ENCODE measurements at places on chromosomes 7 and 10.

GRCh38 chr7:122626785-122627184 is 72.1 kb downstream of the RNF133 start:
- no peak for DNase-seq
- no peak overlapping the region for H3K4me3 ChIP-seq
- no peaks in the 10 kb centered on the region for H3K4me1 ChIP-seq
- no peaks in the 10 kb centered on the region for H3K27me3 ChIP-seq
- H3K36me3 ChIP-seq = no peaks in the 10 kb centered on the region

DNA sequence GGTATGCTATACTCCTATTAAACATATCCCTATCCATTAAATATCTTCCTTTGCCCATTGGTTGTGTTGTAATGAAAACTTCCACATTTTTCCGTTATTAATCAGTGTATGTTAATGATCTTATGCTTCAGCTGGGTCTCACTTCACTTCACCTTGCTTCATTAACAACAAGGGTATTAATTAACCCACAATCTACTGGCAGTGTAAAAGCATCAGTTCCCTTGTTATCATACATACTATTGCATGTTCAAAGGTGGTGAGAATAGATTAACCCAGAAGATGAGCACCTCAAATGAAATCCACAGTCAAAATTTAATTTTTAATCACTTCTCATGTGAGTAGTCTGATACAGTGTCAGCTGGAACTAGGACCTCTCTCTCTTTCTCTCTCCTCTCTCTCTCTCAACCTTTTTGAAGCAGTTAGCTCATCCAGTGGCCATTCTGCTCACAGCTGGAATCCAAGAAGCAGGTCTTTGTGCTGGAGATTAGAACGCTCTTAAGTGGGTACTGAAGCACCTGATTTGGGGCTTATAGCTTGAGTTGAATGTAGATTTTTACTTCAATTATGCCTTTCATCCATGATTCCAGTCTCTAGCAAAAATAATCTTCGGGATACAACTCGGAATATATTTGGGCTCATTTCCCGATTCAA is 172.3 kb downstream of the RAPGEF5 start:
- no peak overlapping the region for H3K27ac ChIP-seq
- H3K4me3 ChIP-seq = no peak overlapping the region
- H3K4me1 ChIP-seq = no peaks in the 10 kb centered on the region
- H3K36me3 ChIP-seq = peaks cover 15% of the 10 kb centered on the region
- no peak for DNase-seq
- no peaks in the 10 kb centered on the region for H3K27me3 ChIP-seq

- H3K4me3 ChIP-seq = no peak overlapping the region
- DNase-seq = no peak
- H3K27ac ChIP-seq = no peak overlapping the region
- H3K4me1 ChIP-seq = no peaks in the 10 kb centered on the region
- no peaks in the 10 kb centered on the region for H3K27me3 ChIP-seq
Measured at GRCh38 chr7:136894789-136895188, 26.3 kb downstream of the CHRM2 start.

DNA sequence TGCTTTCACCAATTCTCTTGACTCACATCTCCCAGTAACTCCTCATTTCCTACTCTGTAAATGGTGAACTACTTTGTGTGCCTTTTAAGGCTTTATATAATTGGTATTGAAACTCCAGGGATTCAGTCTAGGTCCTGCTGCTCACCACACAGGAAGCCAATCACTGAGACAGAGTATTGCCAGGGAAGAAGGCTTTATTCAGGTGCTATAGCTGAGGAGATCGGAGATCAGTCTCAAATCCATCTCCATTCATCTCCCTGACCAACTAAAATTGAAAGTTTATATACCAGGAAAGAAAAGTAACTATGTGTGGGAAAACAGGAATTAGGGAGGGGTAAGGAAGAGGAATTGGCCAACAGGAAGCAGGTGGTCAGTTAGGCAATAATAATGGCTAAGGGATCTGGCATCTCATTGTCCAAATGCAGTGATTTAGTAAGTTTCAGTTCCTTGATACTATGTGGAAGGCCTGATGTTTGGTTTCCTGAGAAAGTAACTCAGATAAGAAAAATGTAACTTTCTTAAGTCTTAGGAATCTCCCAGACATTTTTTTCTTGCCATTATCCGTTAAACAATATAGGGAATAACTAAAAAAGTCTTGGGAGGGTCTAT is 10.2 kb upstream of the SDHAF3 start:
- no peak for DNase-seq
- no peaks in the 10 kb centered on the region for H3K27me3 ChIP-seq
- H3K36me3 ChIP-seq = no peaks in the 10 kb centered on the region
- H3K4me1 ChIP-seq = no peaks in the 10 kb centered on the region

GRCh38 chr10:308572-309085 is 173.4 kb downstream of the ZMYND11 start:
- no peak overlapping the region for H3K4me3 ChIP-seq
- DNase-seq = no peak
- H3K27ac ChIP-seq = peak overlapping the region; percentile 51
- H3K36me3 ChIP-seq = peaks cover 8% of the 10 kb centered on the region
- no peaks in the 10 kb centered on the region for H3K27me3 ChIP-seq
- H3K4me1 ChIP-seq = peaks cover 2% of the 10 kb centered on the region

DNA sequence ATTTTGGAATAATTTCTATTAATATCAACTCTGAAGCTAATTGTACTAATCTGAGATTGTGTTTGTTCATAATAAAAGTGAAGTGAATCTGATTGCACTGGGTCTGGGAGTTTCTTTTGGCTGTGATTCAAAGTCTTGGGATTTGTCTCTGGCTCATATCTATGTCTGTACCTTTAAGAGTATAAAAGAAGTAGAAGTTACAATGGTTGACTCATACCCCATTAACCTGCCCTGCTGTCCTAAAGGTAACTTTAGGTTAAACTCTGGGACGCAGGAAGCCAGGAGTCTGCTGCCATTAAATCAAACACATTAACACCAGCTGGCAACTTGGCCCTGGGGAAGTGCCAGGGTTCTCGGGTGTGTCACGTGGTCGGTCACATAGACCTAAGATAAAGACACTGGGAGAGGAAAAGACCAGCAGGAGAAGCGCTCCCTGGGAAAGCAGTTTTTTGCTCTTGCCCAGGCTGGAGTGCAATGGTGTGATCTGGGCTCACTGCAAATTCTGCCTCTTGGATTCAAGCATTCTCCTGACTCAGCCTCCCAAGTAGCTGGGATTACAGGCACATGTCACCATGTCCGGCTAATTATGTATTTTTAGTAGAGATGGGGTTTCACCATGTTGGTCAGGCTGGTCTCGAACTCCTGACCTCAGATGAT is 17.8 kb downstream of the SCD start:
- H3K4me3 ChIP-seq = no peak overlapping the region
- no peaks in the 10 kb centered on the region for H3K27me3 ChIP-seq
- DNase-seq = peak; percentile 49
- H3K27ac ChIP-seq = no peak overlapping the region
- no peaks in the 10 kb centered on the region for H3K36me3 ChIP-seq

- H3K27ac ChIP-seq = no peak overlapping the region
- no peak overlapping the region for H3K4me3 ChIP-seq
- H3K36me3 ChIP-seq = no peaks in the 10 kb centered on the region
- H3K4me1 ChIP-seq = no peaks in the 10 kb centered on the region
Measured at GRCh38 chr10:126479280-126479895, 91.1 kb upstream of the ADAM12 start.

DNA sequence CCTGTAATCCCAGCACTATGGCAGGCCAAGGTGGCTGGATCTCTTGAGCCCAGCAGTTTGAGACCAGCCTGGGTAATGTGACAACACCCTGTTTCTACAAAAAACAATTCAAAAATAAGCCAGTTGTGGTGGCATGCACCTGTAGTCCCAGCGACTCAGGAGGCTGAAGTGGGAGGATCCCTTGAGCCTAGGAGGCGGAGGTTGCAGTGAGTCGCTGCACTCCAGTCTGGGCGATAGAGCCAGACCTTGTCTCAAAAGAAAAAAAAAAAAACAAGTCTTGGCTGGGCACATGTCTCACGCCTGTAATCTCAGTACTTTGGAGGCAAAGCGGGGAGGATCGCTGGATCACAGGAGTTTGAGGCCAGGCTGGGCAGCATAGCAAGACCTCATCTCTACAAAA is 74.6 kb upstream of the PDSS1 start:
- no peaks in the 10 kb centered on the region for H3K27me3 ChIP-seq
- no peaks in the 10 kb centered on the region for H3K4me1 ChIP-seq
- no peak for DNase-seq
- no peak overlapping the region for H3K4me3 ChIP-seq

DNA sequence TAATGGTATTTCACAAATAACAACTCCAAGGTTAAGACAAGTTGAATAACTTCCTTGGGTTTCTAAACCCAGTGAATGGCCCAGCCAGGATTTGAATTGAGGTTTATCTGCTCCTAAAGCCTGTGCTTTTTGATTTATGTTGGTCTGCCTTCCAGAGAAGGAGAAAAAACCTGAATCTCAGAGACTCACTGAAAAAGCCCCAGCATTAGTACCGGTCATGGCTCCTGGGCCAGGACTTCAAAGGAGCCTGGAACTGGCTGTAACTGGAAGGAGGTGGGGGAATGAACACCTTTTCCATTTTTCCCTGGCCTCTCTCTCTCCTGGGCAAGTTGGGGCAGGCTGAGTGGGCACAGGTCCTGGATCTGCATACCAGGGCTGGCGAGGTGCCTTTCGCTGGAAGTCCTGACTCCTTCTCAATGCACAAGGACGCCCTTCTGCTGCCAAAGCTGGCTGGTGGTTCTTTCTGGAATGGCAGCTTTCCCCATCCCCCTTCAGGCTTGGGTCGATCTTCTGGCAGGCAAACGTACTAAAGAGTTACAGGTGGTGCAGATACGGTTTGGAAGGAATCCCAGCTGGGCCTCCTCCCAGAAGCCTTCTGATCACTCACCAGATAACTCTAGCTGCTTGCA is 268.2 kb downstream of the PTEN start:
- H3K36me3 ChIP-seq = no peaks in the 10 kb centered on the region
- DNase-seq = peak; percentile 83
- no peaks in the 10 kb centered on the region for H3K27me3 ChIP-seq
- H3K4me3 ChIP-seq = peak overlapping the region; percentile 23
- no peaks in the 10 kb centered on the region for H3K4me1 ChIP-seq
- peak overlapping the region; percentile 73 for H3K27ac ChIP-seq

DNA sequence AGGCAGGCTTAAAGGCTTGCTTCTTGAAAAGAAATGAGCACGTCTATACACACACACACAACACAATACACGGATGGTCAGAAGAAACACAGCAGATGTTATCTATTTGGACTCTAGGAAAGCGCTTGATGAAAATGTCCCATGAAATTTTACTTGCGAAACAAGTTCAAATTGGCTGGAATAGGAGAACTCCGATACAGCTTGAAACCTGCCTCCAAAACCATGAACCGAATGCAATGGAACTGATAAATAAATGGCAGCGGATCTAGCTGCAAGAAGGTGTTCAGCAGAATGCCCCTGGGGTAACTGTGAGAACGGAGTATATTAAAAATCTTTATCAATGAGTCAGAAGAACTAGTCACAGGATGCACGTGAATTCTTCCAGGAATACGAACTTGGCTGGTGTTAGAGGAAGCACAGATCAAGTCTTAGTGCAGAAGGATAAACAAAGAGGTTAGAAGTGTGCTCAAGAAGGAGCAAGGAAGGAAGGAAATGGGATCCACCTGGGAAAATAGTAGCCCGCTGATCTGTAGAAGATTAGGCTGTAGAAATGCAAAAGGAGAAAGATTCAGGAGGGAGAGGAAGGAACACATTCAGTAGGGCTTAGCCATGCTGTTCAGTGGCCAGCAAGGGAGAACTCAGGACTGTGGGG is 142.0 kb upstream of the PRKCQ start:
- no peak overlapping the region for H3K4me3 ChIP-seq
- H3K4me1 ChIP-seq = no peaks in the 10 kb centered on the region
- DNase-seq = no peak
- no peaks in the 10 kb centered on the region for H3K36me3 ChIP-seq

- H3K4me1 ChIP-seq = no peaks in the 10 kb centered on the region
- H3K4me3 ChIP-seq = no peak overlapping the region
- H3K27me3 ChIP-seq = no peaks in the 10 kb centered on the region
- no peak overlapping the region for H3K27ac ChIP-seq
Measured at GRCh38 chr10:35554461-35555056, 50.6 kb upstream of the GJD4 start.

GRCh38 chr10:73768881-73769280 is 13.0 kb upstream of the CHCHD1 start:
- DNase-seq = no peak
- no peak overlapping the region for H3K27ac ChIP-seq

DNA sequence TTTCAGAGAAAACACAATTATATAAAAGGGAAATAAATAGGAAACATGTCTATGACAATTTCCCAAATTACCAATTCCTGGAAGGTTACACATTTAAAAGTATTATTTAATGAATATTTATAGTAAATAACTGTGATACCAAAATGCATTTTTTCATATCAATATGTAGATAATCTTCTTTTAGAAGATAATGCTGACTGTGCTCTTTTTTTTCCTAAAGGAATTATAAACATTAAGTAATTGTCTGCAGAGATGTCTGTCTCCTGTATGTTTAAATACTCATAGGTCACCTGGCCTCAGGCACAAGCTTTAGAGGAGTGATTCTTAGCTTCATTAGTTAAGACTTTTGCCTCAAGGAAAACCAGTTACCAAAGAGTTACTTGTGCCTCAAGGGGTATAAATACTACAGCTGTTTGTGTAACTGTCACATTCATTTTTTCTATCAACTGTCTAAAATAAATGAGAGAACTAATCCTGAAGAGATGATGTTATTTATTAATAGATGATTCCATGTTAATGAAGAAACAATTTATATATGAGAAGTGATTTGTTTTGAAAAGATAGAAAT is 77.1 kb downstream of the DNAJC1 start:
- H3K4me1 ChIP-seq = no peaks in the 10 kb centered on the region
- no peaks in the 10 kb centered on the region for H3K36me3 ChIP-seq
- H3K4me3 ChIP-seq = no peak overlapping the region
- no peak for DNase-seq
- H3K27ac ChIP-seq = no peak overlapping the region

- H3K4me1 ChIP-seq = no peaks in the 10 kb centered on the region
- no peaks in the 10 kb centered on the region for H3K27me3 ChIP-seq
- no peaks in the 10 kb centered on the region for H3K36me3 ChIP-seq
- DNase-seq = no peak
- H3K4me3 ChIP-seq = no peak overlapping the region
Measured at GRCh38 chr10:21423850-21424249, 101.6 kb downstream of the SKIDA1 start.

DNA sequence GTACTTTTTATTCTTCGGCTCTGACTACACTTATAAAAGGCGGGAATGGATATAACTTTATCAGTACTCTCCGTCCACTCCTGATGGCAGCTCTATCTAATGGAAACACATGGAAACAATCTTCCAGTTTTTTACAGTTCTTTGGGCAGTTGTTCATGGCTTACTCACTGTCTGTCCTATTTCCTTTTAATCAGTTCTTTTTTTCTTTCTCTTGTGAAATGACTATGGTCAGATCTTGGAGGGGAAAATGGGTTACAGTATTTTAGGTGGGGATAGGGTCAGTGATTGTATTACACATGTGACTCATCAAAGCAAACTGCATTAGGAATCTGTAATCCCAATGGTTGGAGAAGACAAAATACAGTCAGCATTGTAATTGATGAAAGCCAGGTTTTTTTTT is 112.4 kb downstream of the BICC1 start:
- no peak overlapping the region for H3K4me3 ChIP-seq
- H3K4me1 ChIP-seq = no peaks in the 10 kb centered on the region
- no peak for DNase-seq
- H3K27me3 ChIP-seq = no peaks in the 10 kb centered on the region

Data from ascending aorta (tissue), 2 donors.